Cerebellum (tissue), 4 donors: ENCODE measurements at places on chromosomes 13 and 19.

DNA sequence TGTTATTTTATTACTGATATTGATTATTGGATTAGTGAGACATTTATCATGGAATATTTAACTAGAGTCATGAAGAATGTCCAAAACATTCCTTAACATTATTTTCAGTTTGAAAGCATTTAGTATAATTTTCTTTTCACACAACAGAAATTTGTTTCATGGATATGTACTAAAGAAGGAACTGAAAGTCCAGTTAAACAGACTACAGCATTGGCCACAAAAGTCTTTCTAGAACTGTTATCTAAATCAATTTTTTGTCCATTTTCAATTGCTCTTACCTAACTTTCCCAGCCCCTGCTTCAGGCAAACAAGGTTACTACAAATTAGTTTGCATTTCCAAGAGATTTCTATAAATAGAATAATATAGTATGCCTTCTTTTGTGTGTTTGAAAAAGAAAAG, 1018.0 kb upstream of the PCDH20 start:
- no peak for DNase-seq

- no peak for DNase-seq
Observed at GRCh38 chr13:22082030-22082429, 411.2 kb downstream of the FGF9 start.

GRCh38 chr13:51266642-51267041, 44.4 kb downstream of the FAM124A start:
- DNase-seq, result no peak

GRCh38 chr13:25927363-25927762, 124.5 kb downstream of the SHISA2 start:
- no peak for DNase-seq

DNA sequence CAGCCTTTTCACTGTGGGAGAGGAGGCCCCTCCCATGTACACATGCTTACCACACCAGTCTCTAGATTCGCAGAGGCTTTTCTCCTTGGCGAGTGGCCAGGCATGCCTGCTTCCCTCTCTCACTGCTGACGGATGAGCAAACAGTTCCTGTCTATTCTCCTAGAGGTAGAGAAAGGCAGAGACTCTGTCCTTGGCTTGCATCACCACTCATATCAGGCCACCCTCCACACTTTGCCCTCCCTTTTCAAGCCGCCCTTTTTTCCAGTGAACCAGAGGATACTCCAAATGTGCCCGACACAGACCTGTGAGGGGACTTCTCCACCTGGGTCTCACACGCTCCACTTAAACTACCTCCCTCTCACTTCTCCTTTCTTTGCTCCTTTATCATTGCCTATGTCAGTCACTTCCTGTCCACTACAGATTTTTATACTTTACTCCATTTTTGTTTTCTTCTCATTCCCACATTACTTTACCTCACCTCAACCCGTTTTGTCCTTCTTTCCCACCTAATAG, 284.6 kb downstream of the DNAJC15 start:
- no peak for DNase-seq

GRCh38 chr13:102774214-102774568, 605 bp upstream of the TEX30 start:
- DNase-seq, result no peak

DNA sequence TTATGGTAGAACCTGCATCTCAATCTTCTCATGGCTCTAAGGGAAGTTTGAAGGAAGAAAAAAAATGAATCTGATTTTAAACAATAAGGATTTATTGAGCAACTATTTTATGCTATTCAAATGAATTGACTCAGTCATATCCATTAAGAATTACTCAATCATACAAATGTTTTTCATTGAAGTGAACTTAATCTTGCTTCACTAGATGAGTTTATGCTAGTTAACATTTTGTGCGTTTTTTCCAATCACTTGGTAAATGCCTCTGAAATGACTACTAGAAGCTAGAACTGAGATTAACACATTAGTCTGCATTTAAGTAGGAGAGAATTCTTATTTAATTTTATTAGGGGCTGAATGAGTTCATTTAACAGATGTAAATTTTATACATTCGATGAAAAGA, 25.2 kb downstream of the RXFP2 start:
- no peak for DNase-seq

DNA sequence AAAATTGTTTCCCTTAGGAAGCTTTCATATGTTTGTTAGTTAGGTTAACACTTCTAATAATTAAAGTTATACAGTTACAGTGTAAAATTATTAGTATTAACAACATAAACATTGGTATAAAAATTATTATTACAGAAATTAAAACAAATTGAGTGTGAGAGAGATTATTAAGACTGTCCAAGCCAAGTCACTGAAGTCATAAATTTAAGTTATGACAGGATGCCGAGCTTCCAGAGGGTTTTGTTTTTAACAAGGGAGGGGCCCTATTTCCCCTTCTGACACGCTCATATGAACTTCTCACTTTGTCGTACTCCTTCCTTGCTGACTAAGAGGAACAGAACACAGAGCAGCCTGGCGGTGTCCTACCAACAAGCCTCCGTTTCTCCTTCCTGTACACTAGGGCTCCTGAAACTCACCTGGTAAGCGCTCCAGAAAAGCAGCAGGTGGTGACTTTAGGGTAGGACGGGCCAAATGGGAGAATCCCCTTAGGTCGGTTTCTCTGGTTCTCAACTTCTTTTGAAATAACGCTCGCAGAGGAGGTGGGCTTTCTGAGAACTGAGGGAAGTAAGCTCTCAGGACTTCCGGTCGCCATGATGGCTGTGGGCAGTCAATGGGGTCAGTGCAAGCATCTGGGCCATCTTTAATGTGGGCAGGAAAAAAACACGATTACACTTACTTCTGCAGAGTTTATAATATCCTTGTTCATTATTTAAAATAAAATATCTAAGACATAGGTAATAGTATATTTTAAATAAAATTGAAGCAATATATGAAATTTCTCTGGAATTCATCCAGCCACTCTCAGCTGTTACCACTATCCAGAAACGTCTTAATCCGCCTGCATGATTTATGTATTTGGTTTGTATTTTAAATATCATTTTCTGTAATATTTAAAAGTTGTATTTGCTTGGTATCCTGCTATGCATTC, at the start of gene CARD8:
CARD8 (minus strand) TSS at position 537 of the 928 bp plus-strand sequence. CDS start 14,892 bp downstream, outside the sequence.
- peak; percentile 78 for DNase-seq

DNA sequence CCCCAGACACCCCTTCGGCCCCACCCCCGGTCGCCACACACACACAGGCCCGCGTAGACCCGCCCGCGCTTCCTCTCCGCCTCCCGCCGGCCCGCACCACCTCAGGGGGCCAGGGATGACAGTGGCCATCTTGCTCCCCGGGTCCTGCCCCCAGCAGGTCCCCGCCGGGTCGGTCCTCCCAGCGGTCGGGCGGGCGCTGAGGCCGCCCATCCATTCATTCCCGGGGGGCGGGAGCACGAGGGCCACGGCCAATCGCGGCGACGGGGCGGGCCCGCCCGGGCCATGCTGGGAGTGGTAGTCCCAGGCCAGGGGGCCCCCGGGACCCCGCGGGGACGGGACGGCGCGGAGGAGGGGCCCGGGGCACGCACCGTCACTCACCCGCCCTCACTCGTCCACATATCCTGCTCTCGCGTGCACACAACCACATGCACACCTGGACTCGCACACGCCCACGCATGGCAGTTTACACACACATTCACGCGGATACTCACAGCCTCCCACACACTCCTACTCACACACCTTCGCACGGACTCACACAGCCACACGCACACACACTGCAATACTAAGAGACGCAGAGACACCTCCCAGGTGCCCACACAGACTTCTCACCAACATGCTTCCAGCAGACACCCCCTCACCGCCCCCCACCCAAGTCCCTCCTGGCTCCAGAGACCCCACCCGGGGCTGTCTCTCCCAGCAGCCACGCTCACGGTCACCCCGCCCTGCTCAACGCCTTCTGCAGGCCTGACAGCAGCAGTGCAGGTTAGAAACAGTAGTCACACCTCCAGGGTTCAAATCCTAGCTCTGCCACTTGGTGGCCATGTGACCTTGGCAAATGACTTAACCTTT, at the start of gene DPF1:
DPF1 (minus strand) TSS at position 209 of the 849 bp plus-strand sequence; CDS start at position 129, 80 bp downstream.
- peak; percentile 94 for DNase-seq

DNA sequence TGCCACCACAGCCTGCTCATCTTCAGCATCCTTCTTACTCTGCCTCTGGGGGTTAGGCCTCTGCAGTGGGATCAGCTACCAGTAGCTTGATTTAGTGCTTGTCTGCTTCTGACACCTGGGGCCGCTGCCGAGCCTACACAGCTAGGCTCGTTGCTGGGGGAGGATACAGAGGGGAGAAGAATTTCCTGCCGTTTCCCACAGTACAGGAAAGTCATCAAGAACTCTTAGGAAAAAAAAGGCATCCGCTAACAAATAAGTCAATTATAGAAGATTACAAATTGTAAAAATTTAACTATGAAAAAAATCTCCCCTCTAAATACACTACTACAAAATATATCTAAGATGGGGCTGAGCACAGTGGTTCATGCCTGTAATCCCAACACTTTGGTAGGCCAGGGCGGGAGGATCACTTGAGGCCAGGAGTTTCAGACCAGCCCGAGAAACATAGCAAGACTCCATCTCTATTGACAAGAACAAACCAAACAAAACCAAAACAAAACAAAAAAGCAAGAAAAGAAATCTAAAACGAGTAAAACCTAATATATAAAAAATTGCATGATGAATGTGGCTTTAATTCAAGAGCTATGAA, 26.7 kb downstream of the LATS2 start:
- no peak for DNase-seq

- no peak for DNase-seq
Observed at GRCh38 chr13:43802511-43802910, 15.7 kb upstream of the ENOX1 start.

GRCh38 chr13:91595677-91596076, 197.3 kb downstream of the GPC5 start:
- no peak for DNase-seq

DNA sequence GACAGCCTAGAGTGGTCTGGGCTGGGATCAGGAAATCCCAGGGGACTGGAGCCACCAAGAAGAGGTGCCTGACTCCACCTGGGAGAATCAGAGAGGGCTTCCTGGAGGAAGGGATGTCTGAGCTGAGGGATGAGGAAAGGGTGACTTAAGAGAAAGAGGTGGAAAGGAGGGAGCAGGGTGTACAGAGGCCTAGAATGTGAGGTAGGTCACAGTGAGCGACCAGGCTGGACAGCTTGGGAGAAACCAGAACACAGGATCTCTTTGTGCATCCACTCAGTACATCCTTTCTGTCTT, 1.0 kb downstream of the TBCB start:
- DNase-seq, result no peak

GRCh38 chr19:11538232-11539036, at the start of gene CNN1:
TSS of gene CNN1 (plus strand) at chr19:11538851. CDS start at chr19:11538928, 77 bp downstream.
- no peak for DNase-seq

DNA sequence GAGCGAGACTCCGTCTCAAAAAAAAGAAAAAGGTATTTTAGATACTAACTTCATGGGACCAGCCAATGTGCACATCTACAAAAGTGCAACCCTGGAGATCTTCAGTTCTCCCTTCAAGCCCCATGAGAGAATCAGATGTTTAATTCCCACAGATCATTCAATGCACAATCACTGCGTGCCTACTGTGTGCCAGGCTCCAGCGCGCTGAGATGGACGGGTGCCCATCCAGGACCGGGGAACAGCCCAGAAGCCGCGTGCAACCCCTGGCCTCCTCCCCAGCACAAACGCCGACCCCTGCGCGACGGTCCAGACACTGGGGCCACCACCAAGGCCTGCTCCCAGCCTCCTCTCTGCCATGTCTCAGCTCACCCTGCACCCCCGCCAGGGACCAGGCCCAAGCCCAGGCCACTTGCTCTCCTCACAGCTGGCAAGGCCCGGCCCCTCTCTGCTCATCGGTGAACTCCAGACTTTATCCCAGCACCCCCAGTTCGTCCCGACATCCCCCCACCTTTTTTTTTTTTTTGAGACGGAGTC, 5.3 kb downstream of the BTBD2 start:
- no peak for DNase-seq

DNA sequence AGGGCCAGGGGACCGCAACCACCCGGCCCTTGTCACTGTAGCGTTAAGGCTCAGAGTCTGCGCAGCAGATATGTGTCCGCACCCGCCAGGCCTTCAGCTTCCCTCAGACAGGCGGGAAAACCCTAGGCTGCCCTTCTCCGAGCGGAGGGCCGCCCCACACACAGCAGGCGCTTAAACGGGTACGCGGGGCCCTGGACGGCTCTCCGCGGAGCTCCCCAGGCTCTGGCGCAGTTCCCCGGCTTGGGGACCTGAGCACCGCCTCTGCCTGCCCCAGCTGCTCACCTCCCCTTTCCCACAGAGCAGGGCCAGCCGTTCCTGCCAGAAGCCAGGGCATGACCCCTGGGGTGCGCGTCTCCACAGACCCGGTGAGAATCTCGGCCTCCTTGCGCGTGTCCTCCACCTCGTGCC, 593 bp downstream of the ZNF135 start:
- peak; percentile 27 for DNase-seq

- DNase-seq, result no peak
Observed at GRCh38 chr13:66994517-66995202, 235.5 kb downstream of the PCDH9 start.

GRCh38 chr13:72590091-72590740, 137.2 kb downstream of the MZT1 start:
- DNase-seq, result no peak

DNA sequence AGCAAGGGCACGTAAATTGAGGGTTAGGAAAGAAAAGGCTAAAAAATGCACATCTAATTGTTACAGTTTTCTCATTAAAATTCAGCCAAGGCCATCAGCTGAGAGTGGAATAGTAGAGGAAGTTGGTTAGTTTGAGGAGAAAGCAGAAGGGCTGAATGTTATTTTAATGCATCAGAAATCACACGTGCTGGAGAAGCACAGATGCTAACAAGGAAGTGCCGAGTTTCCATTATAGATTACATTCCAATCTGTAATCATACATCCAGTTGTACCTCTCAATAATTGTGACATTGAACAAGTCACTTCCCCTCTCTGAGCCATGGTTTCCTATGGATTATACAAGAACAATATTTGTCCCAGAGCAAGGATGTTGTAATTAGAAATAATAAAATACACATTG, 25.1 kb downstream of the FPR3 start:
- DNase-seq, result no peak

- peak; percentile 5 for DNase-seq
Observed at GRCh38 chr19:20078581-20079031, 806 bp downstream of the ZNF90 start.

DNA sequence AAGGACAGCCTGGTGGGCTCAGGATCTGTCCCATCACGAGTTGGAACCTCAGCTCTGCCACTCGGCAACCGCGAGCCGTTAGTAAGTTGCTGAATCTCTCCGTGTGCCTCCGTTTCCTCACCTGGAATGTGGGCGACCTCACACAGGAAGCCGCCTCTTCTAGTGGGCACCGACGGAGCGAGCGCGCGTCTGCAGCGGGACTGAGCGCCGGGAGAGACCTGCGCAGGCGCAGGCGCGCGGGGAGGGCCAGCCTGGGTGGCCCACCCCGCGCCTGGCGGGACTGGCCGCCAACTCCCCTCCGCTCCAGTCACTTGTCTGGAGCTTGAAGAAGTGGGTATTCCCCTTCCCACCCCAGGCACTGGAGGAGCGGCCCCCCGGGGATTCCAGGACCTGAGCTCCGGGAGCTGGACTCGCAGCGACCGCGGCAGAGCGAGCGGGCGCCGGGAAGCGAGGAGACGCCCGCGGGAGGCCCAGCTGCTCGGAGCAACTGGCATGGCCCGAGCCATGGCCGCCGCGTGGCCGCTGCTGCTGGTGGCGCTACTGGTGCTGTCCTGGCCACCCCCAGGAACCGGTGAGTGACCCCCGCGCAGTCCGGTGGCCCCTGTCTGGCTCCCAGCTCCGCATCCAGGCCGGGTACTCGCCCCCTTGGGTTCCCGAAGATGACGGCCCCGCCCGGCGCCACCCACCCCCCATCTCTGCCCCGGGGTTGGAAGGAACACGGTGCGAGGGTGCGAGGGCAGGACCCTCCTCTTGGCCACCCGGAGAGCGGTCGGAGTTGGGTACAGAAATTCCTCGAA, at the start of gene PVR:
PVR (plus strand) TSS at position 306 of the 797 bp plus-strand sequence; CDS start at position 493, 187 bp downstream.
- peak; percentile 85 for DNase-seq

GRCh38 chr19:58228585-58229254, at the start of gene ZNF544:
TSS of gene ZNF544 (plus strand) at chr19:58228914. CDS start at chr19:58244024, 15,110 bp downstream.
- peak; percentile 88 for DNase-seq

- DNase-seq, result peak; percentile 23
Observed at GRCh38 chr19:56966225-56966696, 125.7 kb upstream of the PEG3 start.
